ENCODE measurements at places on chromosomes 1 and 21.
A peak's percentile ranks its signal among the peaks of the same experiment; 100 is the strongest.

- peak; percentile 60 for DNase-seq
Measured at GRCh38 chr1:15543589-15544568, 17.2 kb downstream of the DNAJC16 start.

GRCh38 chr1:247210062-247210375, 38.2 kb upstream of the ZNF124 start:
- DNase-seq, result no peak

GRCh38 chr21:31410499-31411131, 66.6 kb upstream of the TIAM1 start:
- no peak for DNase-seq

GRCh38 chr1:159853417-159854115, 8.9 kb downstream of the VSIG8 start:
- peak; percentile 60 for DNase-seq

DNA sequence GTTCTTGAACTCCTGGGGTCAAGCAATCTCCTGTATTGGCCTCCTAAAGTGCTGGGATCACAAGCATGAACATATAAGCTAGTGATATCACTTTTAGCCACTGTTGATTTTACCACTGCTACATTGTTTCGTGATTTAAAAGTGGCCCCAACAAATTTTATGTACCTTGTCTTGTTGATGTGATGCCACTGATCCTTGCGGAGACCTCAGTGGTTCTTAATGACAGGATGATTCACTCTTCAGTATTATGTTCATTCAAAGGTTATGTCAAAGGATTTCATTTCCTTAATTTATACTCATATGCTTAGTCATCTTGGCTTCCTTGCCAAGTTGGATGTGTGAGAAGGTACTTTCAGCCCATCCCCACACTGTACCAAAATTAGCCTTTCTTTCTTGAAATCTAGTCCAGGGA, 12.1 kb downstream of the PRKACB start:
- DNase-seq, result peak; percentile 62

- no peak for DNase-seq
Measured at GRCh38 chr1:8745346-8745745, 72.1 kb downstream of the RERE start.

- peak; percentile 41 for DNase-seq
Measured at GRCh38 chr1:207868251-207868773, 42.6 kb downstream of the CD34 start.

DNA sequence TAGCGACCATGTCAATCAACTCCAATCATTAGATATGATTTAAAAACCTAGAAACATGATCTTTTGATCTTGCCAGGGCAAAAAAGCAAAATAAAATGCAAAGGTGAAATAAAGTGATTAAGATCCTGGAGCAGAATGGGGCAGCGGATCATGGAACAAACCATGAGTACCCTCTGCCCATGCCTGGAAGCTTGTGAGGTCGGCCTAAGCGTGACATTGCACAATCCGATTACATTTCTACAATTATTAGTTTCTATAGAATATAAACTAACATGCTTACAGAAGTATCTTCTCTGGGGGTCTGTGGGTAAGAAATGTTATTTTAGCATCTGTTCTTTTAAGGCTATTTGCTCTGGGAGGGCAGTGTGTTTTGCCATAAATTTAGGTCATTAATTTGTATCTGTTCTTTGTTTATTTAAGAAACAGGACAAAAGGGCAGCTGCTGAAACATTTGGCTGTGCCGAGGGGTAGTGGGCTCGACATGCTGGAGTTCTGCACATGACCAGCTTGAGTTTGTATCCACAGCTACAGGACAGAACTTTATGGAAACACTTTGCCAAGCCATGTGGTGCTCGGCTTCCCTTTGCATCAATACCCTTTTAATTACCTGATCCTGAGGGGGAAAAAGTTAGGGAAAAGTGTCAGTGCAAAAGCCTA, 55.9 kb downstream of the ZBTB18 start:
- no peak for DNase-seq

GRCh38 chr1:36583980-36584782, 101.5 kb upstream of the CSF3R start:
- DNase-seq, result no peak

DNA sequence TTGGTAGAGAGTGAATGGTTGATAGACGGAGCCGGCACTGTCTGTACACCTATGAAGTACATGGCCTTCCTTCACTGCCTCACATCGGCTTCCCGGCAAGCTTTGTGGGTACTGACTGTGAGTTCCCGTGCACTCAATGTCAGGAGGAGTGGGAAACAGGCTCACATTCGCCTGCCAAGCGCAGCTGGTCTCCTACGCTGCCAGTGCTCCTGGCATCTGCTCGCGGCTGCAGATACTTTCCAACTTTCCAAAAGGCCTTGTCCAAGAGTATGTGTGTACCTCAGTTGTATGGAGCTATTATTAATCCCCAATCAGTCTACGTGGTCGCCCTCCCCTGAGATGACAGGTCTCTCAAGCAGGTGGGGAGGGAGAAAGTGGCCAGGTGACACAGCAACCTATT, 180.8 kb downstream of the ZSCAN20 start:
- DNase-seq, result no peak

- no peak for DNase-seq
Measured at GRCh38 chr1:65449214-65449823, 28.9 kb downstream of the LEPR start.

GRCh38 chr1:201016211-201016651, 7.3 kb downstream of the KIF21B start:
- peak; percentile 55 for DNase-seq

DNA sequence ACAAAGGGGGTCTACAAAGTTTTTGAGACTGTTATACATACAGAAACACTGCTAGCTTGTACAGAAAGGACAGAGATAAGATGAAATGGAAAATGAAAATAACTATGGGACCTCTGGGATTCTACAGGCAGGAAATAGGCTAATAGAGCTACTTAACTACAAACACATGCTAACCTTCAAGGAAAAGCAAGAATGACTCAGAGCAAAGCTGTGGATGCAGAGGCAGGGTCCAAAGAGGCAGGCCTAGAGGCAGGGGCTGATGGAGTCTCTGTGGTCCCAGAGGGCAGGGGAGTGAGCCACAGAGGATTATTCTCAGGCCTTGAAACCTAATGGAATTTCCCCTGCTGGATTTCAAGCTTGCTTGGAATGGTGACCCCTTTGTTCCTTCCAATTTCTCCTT, 18.7 kb upstream of the GOLT1A start:
- DNase-seq, result peak; percentile 71

DNA sequence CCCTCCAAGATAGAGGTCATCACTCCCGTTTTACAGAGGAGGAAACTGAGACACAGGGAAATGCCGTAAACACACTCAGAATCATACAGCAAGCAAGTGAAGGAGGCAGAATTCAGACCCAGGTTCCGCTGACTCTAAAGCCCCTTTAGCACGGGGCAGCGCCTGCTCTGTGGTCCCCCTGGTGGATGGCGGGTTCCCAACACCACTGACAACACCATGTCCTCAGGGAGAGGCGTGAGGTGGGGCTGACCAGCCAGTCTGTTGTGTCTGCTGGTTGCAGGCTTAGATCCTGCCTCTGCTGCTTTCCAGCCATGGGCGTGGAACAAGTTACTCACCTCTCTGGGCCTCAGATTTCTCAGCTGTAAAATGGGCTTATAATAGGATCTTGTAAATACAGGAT, 617.3 kb downstream of the MATN1 start:
- DNase-seq, result peak; percentile 39

- no peak for DNase-seq
Measured at GRCh38 chr21:21210552-21210951, 212.3 kb downstream of the NCAM2 start.

- DNase-seq, result no peak
Measured at GRCh38 chr1:90384193-90384592, 332.9 kb downstream of the BARHL2 start.

GRCh38 chr1:59061876-59062275, 235.0 kb upstream of the FGGY start:
- DNase-seq, result peak; percentile 95

DNA sequence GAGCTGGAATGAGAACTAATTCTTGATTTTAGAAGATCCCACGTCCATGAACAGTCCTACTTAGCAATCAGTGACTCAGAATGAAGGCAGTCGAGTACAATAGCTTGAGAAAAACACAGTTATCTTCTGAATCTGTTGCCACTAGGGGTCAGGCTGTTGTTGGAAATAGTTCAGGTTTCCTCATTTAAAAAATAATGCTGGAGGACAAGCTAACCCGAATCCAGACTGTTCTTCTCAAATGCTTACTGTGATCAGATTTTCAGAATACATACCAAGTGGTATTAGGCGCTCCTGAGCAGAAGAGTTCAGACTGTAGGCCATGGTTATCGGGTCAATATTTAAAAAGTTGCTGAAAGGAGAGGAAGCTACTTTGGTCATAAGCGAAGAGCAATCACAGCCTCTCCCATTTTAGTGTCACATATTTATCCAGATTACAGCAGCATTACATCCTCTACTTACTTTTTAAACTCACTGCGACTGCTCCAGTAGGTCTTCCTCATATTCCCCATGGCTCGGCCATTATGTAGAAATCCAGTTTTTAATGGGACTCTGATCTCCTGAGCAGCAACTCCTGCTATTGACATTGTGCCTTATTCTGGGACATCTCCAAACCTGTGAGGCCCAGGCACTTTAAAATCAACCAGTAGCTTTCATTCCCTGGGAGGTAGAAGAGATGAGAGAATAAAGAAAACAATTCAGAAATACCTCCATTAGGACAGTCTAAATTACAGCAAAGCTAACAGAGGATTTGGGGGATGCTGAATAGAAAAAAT, 10.9 kb downstream of the ERRFI1 start:
- DNase-seq, result peak; percentile 93

DNA sequence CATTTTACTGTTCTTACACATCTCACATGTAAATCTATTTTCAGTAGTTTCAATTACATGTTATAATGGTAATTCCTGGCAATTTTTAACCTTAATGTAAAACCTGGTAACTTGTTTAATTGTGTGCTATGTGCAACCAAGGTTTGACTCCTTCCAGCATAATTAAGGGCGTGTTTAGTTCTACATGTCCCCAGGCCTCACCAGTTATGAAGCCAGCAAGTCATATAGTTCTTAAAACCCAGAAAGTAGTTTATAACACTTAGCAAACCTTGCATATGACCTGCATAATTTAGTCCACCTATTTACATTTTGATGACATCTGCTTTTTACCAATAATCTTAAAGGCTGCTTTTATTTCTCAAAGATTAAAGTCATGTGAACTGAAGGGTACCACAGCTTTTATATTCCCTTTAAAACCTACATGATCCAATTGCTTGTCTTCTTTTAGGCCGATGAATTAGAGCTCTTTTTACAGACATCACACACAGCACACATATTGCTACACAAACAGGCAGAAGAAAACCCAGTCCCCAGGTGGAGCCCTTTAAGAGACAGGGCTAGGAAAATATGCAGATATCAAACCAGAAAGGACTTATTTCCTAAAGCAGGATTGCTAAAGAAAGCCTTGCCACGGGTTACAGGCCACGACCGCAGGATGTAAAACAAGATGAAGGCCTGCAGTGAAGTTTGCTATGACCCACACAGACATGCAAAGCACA, 23.2 kb upstream of the SYCP1 start:
- no peak for DNase-seq

- no peak for DNase-seq
Measured at GRCh38 chr1:18852501-18852900, 7.0 kb downstream of the TAS1R2 start.

DNA sequence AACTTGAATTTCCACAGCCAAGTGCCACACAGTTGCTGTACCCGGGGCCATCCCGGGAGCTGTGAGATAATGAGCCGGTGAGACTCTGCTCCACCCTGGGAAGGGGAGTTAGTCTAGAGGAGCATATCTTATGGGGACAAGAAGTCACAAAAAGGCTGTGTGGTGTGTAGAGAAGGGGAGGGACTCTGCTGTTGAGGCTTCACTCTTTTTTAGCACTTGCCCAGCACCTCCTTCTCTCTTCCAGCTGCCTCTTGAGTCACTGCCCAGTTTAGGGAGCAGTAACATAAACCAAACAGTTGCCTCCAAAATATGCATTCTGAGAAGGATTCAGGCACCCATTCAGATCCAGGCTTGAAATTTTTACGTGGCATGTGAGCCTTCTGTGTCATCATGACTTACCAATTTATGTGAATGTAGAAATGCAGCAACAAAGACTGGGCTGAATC, 744 bp upstream of the WDR26 start:
- peak; percentile 82 for DNase-seq

DNA sequence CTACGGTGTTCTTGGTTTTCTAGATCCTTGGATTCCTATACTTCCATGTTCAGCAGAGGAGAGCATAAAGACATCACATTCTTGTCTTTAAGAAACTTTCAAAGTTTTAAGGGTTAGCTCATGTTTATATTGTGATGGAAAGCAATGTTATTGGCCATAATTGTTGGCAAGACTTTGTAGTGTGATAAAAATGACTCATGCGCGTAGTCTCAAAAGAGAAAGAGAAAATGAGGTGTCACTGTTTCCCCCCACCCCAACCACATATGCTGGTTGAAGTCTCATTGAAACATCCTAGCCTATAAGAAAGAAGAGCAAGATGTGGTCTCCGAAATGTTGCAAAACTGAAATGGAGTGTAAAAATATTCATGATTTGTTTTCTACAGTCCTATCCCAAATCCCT, 348.8 kb downstream of the PTBP2 start:
- no peak for DNase-seq

DNA sequence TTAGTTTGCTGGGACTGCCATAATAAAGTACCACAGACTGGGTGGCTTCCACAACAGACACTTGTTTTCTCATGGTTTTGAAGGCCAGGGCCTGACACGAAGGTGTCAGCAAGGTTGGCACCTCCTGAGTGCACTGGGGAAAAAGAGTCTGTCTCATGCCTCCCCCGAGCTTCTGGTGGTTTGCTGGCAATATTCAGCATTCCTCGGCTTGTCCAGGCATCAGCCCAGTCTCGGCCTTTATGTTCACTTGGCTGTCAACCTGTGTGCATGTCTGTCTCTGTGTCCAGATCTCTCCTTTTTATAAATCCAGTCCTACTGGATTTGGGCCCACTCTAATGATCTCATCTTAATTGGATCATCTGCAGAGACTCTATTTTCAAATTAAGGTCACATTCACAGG, 72.6 kb downstream of the DOP1B start:
- DNase-seq, result no peak

- peak; percentile 81 for DNase-seq
Measured at GRCh38 chr21:37582590-37582989, 216.0 kb downstream of the DYRK1A start.

- DNase-seq, result peak; percentile 62
Measured at GRCh38 chr1:99700020-99700419, 54.1 kb downstream of the PALMD start.

- peak; percentile 77 for DNase-seq
Measured at GRCh38 chr1:110440877-110441276, 10.1 kb upstream of the PROK1 start.

- no peak for DNase-seq
Measured at GRCh38 chr21:33013626-33014025, 12.1 kb upstream of the OLIG2 start.

- no peak for DNase-seq
Measured at GRCh38 chr1:211947396-211948295, 87.7 kb downstream of the INTS7 start.
